ENCODE measurements at places on chromosomes 12 and 14.
A peak's percentile ranks its signal among the peaks of the same experiment; 100 is the strongest.

- no peak for DNase-seq
These were observed 43.5 kb upstream of the KCNA5 start for GRCh38 chr12:5000204-5000603.

- no peak for DNase-seq
These were observed 217.8 kb downstream of the TMEM117 start for GRCh38 chr12:44053549-44054127.

GRCh38 chr12:64756376-64756775 lies 2.8 kb downstream of the GNS start:
- DNase-seq, result no peak

GRCh38 chr12:40436564-40436963 lies 211.8 kb downstream of the LRRK2 start:
- DNase-seq, result no peak

DNA sequence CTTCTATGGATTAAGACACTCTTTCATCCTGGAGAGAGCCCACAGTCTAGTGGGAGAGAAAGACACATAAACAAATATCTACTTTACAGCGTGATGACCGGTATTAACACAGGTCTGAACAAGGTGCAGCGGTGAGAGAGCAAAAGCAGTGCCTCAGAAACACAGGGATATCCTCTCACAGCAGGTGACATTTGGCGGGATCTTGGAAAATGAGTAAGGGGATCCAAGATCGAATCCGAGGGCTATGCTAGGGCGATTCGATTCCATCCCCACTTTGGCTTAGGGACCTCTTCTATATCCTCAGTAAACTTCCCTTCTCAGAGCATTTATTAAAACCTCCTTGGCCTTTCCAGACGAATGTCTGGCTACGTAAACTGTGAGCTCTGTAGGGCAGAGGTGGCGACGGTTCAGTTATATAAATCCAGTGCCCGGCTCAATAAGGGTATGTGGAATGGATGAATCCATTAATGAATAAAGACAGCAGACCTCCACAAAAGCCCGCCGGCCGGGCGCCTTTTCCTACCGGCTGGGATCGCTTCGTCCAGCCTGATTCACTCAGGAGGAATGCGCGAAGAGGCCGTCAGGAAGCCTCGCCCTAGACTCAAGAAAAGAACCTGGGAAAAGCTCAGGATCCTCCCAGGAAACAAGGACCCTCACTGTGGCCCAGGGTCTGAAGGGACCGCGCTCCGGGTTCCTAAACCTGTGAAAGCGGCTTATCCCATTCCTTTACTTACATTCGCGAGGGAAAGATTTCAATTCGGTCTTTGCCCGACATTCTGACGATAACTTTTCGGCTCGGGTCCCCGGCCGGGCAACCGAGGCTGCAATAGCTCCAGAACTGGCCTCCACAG lies 455 bp downstream of the ATP6V1D start:
- DNase-seq, result no peak

GRCh38 chr12:44101475-44101874 lies 265.6 kb downstream of the TMEM117 start:
- no peak for DNase-seq

DNA sequence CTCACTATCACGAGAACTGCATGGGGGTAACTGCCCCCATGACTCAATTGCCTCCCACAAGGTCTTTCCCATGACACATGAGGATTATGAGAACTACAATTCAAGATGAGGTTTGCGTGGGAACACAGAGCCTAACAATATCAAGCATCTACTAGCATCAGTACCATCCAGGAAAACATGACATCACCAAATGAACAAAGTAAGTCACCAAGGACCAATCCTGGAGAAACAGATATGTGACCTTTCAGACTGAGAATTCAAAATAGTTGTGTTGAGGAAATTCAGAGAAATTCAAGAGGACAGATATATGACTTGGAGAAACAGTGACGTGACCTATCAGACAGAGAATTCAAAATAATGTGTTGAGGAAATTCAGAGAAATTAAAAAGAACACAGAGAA lies 65.8 kb upstream of the TMTC2 start:
- DNase-seq, result no peak

- DNase-seq, result peak; percentile 26
These were observed 113.4 kb upstream of the PELI2 start for GRCh38 chr14:56004786-56005185.

GRCh38 chr12:125206711-125207110 lies 141.5 kb downstream of the AACS start:
- DNase-seq, result no peak

DNA sequence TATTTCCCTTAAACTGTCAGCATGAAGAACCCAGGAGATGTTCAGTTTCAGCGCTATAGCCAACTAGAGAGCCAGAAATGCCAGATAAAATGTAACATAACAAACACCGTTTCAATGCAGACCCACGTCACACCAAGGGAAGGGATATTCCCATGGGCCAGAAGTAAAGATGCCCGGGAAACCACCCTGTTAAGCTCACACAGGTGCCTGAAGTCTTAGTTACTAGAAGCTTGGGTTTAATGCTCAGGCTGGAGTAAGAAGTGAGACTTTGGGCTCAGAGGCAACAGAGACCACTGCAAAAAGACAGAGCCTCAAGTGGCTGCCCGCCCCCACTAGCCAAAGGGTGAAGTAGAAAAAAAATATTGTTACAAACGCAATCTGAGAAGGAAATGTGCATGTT lies 52.3 kb downstream of the SYNE3 start:
- DNase-seq, result no peak

DNA sequence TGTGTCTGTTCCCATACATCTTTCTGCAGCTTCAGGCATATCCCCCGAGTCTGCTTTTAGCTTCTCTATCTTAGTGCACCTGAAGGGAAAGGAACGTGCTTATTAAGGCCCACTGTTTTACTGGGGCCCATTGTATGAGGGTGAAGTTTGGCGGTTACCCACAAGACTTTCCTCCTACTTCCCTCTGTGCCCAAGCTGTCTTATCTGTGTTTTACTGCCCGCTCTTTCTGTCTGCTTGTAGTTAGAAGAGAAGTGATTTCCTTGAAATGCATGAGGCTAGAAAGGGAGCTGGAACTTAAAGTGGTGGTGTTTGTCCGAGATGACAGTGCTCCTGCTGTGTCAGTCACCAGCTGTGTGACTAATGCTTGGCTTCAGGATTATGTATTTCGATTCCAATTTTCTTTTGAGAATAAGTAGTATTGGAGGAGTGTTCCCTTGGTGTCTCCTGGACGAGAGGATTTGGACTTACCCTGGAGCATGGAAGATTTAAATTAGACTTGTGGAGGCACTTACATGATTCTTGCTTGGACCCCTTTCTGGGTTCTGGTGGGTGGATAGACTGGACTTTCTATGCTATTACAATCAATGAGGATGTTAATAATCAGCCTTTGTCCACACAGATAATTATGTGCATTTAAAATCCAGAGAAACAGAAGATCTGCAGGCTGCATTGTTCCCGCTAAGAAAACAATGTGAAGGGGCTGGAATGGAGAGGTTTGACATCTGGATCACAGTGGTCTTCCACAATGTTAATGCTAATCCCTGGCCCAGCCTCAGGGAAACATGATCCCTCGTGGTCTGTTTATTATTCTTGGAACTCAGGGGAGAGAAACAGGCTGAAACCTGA lies 13.9 kb upstream of the KRT86 start:
- DNase-seq, result no peak

- no peak for DNase-seq
These were observed 220.7 kb downstream of the MSRB3 start for GRCh38 chr12:65499167-65499566.

GRCh38 chr12:63086149-63086915 lies 64.7 kb downstream of the AVPR1A start:
- no peak for DNase-seq

DNA sequence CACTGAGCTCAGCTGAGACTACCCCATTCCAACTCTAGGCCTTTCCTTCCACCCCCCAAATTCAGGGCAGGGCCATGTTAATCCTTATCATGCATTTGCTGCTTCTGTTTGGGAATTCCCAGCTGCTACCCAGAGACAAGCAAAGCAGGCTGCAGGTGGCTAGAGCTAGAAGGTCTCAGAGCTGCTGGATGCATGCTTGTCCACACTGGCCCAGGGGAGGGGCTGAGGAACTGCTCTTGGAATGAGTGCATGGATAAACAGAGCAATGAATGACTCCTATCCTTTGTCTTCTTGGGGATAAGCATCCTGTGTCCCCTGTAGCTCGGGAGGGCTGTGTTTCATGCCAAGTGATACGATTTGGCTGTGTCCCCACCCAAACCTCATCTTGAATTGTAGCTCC lies 136.8 kb upstream of the NOS1 start:
- DNase-seq, result no peak

- no peak for DNase-seq
These were observed 44.6 kb upstream of the NPFF start for GRCh38 chr12:53551889-53552291.

GRCh38 chr12:45611061-45611460 lies 118.4 kb upstream of the ARID2 start:
- DNase-seq, result no peak

GRCh38 chr12:22283508-22283907 lies 51.0 kb downstream of the ST8SIA1 start:
- no peak for DNase-seq

DNA sequence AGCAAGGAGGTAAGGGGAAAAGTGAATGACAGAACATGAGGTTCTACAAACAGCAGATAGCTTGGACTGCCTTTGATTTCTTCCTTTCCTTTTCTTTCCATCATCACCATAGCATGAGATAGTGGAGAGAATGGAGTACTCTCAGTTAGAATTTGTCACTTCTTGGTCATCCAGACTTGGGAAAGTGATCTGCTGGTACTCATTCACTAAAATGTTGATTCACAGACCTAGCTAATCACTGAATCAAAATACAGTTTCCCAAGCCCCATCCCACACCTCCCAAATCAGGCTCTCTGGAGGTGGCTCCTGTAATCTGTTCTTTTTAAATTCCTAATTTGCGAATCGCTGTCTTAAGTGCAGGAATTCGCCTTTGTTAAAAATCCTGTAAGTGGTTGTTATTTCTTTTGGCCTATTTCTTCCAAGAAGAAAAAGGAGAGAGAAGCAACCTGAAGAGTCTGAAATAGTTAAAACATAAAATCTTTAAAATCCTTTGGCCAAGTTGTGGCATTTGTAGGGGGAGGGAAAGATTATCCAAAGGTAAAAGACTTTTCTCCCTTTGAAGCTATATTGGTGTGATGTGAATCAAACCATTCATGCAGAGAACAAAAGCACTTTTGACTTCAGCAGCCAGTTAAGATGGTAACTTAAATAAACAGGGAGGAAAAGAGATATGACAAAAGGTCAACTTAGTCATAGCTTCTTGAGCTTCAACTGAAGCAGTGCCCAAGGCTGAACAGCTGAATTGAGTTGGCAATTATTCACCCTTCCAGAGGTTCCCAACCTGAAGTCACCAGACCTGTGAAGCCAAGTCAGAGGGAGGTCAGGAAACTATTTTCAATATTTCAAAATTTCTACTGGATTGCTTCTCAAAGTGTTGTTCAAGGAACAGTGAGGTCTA lies 255.1 kb upstream of the KRR1 start:
- DNase-seq, result no peak

- DNase-seq, result no peak
These were observed 124.0 kb upstream of the NPAS3 start for GRCh38 chr14:32814721-32815120.

GRCh38 chr12:56801661-56802622 lies 38.8 kb downstream of the HSD17B6 start:
- no peak for DNase-seq

GRCh38 chr12:130486891-130487416 lies 149.3 kb downstream of the PIWIL1 start:
- DNase-seq, result no peak

DNA sequence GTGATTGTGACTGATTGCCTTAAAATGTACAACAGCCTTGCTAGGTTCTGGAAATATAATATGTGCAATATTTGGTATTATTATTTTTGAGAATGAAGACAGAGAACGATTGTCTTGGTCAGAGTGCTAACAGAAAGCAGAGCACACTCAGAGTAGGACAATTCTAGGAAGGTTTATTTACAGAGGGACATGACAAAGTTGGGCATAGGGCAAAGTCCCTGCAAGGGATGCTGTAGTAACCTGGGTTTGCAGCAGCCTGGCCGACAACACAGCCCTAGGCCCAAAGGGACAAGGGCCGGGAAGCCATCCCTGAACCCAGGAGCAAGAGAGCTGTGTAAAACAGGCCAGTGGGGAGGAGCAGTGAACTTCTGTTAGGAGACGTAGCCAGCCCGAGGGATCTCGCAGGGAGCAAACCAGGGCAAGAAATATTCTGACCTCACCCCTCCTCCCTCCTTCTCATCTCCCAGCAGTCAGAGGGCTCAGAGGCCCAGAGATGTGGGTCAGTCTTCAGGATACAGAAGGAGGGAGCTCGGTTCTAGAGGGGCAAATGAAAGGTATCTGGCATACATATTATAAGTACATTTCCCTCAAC lies 51.0 kb upstream of the FERMT2 start:
- no peak for DNase-seq

DNA sequence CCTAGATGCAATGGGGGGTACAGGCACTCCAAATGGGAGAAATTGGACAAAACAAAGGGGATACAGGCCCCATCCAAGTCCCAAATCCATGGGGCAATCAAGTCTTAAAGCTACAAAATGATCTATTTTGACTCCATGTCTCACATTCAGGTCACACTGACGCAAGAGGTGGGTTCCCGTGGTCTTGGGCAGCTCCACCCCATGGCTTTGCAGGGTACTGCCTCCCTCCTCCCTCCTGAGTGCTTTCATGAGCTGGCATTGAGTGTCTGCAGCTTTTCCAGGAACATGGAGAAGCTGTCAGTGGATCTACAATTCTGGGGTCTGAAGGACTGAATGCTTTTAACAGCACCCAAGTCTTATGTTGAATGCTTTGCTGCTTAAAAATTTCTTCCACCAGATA lies 274.5 kb upstream of the LRIG3 start:
- no peak for DNase-seq

GRCh38 chr12:89250636-89251035 lies 101.7 kb downstream of the DUSP6 start:
- DNase-seq, result no peak

- no peak for DNase-seq
These were observed 14.2 kb downstream of the BLTP3B start for GRCh38 chr12:100128512-100128908.

DNA sequence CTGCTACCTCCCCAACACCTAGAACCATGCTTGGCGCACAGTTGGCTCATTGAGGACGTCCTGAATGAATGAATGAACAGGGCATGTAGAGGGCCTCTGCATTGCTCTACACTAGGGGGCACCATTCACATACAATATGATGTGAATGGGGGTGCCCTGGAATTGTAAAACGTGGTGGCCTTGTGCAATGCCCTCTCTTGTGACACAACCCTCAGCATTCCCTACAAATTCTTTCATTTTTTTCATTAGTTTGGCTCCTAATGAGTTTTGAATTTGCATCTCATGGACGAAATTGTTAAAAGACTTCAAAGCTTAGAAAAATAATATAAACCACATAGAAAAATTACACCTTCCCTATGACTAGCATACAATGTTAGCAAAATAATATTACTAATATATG lies 2.3 kb upstream of the DIO2 start:
- peak; percentile 11 for DNase-seq

DNA sequence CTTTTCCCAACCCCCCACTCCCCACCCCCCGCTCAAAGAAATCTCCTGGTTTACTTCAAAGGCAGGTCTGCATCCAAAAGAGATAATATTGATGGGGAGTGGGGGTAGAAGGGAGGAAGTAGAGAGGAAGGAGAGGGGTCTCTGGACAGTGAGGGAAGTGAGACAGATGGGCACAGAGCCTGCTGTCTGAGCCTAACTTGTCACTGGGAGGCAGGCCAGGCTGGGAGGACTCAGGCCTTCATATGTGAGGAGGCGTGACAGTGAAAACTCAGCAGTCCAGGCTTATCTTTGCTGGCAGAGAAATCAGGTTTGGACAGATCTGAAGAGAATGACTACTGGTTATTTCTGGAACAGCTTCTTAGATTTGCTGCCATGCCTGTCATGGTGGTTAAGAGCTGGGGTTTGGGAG lies 192.3 kb downstream of the NUAK1 start:
- DNase-seq, result no peak

All from activated CD4-positive, alpha-beta T cell treated with anti-CD3 and anti-CD28 coated beads, Interleukin-2, amount 50 U/mL, for 48 hours (primary cell).